ENCODE measurements at places on chromosomes 2 and 18. TPM values are rescaled to one million over a fixed set of nuclear protein-coding genes. Genes with fewer than 3 reads are reported as not detected.

GRCh38 chr2:236536727-236537398 lies 32.8 kb upstream of the ACKR3 start:
- DNase-seq: no peak

- no peak for DNase-seq
Measured at GRCh38 chr2:74860521-74860920, 26.6 kb downstream of the HK2 start.

DNA sequence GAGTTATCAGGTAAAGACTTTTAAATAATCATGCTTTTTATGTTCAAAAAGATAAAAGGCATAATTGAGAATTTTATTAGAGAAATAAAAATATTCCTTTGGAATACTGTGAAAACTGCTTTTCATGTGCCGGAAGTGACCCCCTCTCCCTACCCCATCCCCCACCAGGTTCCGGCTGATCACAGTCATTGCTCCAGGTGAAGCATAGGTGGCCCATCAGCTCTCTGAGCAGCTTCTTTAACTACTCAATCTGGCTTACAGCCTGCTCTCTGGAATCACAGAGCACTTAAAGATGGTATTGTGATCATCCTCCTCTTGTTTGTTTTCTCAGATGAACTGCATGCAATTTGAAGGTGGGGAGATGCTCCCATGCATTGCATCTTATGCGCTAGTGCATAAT lies 257.7 kb downstream of the EN1 start:
- DNase-seq: no peak

GRCh38 chr2:234286118-234286598 lies 210.7 kb downstream of the ARL4C start:
- no peak for DNase-seq

Gene SNRNP27
- 40.5 TPM for total RNA-seq

Gene POMC
- 3.6 TPM for total RNA-seq

DNA sequence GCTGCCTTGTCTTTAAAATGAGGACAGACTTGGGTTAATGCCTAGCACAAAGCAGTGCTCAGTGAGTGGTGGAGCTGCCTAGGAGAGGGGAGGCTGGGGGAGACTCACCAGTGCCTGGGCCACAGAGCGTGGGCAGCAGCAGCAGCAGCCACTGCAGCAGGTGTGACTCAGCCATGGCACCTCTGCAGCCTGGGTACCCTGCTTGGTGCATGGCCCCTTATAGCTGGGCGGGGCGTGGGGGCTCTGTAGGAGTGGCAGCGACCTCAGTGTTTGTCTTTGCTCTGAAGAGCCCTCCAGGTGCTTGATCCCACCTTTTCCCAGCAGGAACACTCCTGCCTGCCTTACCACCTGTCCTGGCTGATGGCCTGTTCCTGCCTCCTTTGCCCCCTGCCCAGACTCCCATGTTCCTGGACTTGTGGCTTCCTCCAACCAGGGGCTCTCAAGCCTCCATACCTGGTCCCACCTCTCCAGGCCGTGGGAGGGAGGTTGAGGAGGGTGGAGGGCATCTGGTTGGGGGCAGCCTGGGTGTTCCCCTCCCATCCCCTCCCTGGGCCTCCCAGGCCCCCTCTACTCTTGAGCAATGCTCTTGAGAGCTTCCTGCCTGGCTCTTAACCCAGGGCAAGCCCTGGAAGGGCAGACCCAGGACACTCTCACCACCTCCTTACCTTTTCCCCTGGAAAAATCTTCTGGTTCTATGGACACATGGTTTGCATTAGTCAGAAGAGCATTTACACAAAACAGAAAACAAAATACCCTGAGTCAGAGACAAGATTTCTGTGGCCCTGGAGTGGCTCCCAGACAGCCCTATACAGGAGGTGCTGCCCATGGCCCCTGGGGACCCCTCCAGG lies at the start of gene SFTPB:
SFTPB (minus strand) TSS at position 191 of the 848 bp plus-strand sequence; CDS start at position 175, 16 bp downstream.
- DNase-seq: no peak
